ENCODE measurements at places on chromosomes 11 and 22.

GRCh38 chr11:78698612-78699011 lies 123.9 kb upstream of the NARS2 start:
- no peak for DNase-seq

GRCh38 chr22:25113316-25113721 lies 86.3 kb upstream of the CRYBB3 start:
- DNase-seq = no peak

GRCh38 chr11:61106894-61107470 lies 4.7 kb downstream of the CD5 start:
- DNase-seq = no peak

DNA sequence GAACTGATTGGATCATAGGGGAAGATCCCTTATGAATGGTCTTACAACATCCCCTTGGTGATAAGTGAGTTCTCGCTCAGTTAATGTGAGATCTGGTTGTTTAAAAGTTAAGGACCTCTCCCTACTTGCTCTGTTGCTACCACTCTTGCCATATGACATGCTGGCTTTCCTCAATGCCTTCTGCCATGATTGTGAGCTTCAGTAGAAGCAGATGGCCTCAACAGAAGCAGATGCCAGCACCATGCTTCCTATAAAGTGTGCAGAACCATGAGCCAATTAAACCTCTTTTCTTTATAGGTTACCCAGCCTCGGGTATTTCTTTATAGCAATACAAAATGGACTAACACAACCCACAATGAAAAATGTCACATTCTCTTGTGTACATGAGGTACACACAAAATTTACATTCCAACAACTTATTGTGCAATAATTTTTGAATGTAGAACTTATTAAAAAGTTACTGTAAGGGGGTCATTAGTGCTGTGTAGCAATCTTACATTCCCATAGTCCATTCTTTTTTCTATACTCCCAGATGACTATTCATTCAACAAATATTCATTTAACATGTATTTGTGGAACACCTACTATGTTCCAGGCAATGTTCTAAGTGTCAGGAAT lies 10.3 kb downstream of the CYP2R1 start:
- no peak for DNase-seq

GRCh38 chr22:38411016-38411415 lies 44.0 kb downstream of the KCNJ4 start:
- DNase-seq = no peak

DNA sequence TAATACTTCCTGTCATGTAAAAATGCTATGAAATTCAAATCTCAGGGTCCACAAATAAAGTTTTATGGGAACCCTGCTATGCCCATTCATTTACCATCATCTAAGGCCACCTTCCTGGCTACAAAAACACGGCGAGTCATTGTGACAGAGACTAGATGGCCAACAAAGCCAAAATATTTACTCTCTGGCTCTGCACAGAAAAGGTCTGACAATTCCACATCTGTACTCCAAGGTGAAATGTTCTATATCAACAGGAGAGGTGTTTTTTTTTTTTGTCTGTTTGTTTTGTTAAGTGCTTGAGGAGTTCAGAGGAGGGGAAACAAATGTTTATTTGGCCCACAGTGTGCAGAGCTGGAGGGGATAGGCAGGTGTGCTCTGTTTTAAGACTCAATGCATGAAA lies 18.6 kb upstream of the TMA7B start:
- DNase-seq = no peak

GRCh38 chr22:17941471-17942406 lies 82.6 kb downstream of the MICAL3 start:
- DNase-seq = no peak

DNA sequence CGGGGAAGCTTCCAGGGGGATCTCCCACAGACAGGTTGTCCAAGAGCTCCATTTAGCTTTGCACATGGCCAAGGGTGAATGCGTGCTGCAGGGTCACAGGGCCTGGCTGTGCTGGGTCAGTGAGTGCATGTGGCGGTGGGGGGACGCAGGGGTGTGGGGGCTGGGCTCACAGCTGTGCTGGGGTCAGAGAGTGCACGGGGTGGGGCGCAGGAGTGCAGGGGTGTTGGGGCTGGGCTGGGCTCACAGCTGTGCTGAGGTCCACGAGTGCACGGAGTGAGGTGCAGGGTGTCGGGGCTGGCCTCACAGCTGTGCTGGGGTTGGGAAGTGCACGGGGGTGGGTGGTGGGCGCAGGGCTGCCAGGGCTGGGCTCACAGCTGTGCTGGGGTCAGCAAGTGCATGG lies 557.7 kb downstream of the BRD1 start:
- no peak for DNase-seq

DNA sequence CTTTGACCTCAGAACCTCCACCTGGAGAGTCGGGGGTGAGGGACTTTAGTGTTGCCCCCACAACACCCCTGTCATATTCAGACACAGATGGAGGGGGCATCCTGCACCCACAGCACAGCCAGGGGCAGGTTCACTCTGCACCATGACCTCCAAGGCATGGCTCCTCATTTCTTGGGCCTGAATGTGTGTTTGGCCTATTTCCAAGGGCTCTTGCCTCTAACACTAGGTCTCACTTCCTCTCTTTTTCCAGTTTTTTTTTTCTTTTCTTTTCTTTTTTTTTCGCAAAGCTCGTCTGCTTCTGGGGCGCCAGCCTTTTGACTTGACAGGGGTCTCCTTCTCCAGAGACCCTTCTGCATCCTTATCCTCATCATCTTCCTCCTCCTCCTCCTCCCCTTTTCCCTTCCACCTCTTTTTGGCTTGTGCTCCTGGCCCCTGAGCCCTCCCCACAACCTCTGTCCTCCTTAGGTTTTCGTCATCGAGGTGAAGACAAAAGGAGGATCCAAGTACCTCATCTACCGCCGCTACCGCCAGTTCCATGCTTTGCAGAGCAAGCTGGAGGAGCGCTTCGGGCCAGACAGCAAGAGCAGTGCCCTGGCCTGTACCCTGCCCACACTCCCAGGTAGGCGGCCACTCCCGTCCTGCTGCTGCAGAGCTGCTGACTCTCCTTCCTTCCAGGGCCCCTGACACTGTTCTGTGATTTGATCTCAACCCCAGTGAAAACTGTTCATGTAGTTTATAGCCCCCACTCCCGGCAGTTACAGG lies 3.8 kb downstream of the NCF4 start:
- no peak for DNase-seq

GRCh38 chr11:35144136-35144741 lies 5.3 kb downstream of the CD44 start:
- no peak for DNase-seq

DNA sequence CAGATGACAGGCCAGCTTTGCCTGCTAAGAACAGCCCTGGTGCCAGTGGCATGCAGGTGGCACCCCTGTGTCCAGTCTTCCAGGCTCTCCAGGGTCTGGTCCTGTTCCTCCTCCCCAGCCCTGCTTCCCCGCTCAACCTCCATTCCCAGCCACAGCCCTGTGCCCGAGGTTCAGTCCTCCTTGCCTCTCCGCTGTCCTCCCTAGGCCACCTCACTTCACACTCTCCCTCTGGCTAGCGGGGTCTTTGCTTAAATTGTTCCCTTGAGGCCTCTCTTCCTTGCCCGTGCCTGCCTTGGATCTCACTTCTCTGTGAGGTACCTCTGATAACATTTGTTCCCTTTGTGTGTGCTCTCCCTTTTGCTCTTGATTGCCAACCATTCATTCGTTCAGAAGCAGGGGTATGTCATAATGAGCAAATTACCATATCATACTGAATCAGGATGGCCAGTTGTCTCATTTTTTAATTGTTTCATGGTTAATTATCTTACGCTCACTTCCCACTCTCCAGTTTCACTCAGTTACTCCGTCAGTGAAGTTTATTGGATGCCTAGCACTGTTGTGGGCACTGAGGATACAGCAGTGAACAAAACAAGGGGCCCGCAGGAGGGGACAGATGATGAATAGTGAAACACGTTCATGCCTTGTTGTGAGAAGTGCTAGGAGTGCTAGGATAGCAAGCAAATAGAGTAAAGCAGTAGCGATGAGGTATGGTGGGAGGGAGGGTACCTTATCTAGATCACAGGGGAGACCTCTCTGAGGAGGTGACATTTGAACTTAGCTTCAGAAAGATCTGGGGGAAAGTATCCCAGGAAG lies 7.4 kb downstream of the BMAL1 start:
- no peak for DNase-seq

- no peak for DNase-seq
Measured at GRCh38 chr11:1744891-1745700, 5.3 kb downstream of the IFITM10 start.

GRCh38 chr22:27128461-27129085 lies 471.2 kb downstream of the MIAT start:
- DNase-seq = no peak

GRCh38 chr11:108994887-108995286 lies 330.0 kb downstream of the DDX10 start:
- DNase-seq = no peak

- no peak for DNase-seq
Measured at GRCh38 chr11:111734101-111734953, 31.9 kb downstream of the PPP2R1B start.

GRCh38 chr11:131888230-131888855 lies 517.9 kb downstream of the NTM start:
- DNase-seq = no peak

DNA sequence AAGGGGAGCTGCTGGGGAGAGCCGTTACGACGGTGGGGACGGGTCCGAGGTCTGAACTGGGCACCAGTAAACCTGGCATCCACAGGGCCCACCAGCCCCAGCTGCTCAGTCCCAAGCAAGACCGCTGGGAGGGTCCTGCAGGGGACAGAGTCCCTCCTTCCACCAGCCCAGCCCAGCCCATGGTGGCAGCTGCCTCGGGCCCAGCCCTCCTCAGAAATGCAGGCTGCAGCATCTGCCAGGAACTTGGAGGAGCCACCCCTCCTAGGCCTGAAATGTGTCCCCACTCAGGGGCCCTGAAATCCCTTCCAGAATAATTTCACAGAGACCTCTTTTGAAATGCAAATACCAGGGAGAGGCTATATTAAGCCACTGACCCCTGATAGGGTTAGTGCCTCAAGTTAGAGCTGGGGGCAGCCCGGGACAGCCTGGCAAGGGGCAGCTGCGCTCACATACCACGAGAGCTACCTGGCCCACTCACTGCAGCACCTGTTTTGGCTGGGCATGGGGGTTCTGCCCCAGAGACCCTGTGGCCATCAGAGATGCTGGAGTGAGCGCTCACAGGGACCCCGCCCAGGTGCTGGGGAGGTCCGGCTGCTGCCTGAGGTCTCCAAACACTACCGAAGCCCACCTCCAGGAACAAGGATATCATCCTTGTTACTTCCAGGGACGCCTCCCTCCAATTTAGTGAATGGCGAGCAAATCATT lies 53.1 kb downstream of the CELSR1 start:
- DNase-seq = no peak

DNA sequence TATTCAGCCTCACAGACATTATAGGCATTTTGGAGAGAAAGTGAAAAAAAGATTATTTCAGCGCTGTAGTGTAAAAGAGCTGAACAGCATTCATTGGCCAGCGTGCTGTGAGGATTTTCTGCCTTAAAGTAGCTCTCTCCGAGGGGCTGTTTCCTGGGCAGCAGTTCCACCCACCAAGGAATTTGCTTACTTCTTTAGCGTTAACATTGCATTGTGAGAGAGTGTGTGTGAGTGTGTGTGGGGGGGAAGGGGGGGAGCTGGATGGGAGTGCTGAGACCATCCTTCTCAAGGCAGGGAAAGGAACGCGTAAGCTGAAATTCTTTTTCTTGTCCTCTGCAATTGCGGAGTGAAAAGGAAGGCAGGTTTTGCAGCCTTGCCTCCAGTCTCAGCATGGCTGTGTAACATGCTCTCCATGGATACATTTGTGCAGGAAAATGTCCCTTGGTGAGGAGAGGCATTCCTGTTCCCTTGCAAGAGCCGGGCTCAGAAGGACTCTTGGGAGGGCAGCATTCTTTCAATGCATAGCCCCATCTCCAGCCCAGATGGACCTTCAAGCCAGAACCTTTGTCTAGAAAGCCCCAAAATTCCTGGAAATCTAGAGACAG lies 159.9 kb upstream of the NAV2 start:
- DNase-seq = no peak

- DNase-seq = no peak
Measured at GRCh38 chr11:73598719-73599379, 937 bp upstream of the FAM168A start.

DNA sequence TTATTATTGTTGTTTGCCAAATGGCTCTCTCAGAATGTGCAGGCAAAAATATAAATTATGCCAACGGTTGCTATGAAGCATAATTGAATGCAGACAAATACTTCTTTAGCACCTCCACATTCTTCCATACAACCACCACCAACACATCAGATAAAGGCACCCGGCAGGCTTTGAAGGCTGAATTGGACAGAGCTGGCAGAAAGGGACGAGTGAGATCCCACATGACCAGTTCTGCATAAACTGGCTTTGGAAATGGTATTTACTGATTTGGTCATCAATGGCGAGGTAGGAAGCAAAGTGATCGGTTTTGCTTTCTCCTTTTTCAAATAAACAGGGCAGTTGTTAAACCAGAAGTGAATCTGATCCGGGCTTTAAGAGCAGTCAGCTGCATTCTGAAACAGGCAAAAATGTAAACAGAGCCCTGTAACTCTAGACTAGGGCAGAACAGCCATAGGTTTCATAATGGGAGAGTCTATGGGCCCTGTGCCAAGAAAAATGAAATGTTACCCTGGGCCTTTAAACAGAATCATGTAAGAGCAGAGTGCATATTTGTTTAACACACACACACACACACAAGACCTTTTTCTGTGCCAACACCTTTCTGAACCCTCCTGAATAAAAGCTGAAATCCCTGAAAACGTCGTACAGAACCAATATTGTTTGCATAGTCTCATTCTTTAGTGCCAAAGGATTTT lies 97.7 kb downstream of the MPPED2 start:
- no peak for DNase-seq

DNA sequence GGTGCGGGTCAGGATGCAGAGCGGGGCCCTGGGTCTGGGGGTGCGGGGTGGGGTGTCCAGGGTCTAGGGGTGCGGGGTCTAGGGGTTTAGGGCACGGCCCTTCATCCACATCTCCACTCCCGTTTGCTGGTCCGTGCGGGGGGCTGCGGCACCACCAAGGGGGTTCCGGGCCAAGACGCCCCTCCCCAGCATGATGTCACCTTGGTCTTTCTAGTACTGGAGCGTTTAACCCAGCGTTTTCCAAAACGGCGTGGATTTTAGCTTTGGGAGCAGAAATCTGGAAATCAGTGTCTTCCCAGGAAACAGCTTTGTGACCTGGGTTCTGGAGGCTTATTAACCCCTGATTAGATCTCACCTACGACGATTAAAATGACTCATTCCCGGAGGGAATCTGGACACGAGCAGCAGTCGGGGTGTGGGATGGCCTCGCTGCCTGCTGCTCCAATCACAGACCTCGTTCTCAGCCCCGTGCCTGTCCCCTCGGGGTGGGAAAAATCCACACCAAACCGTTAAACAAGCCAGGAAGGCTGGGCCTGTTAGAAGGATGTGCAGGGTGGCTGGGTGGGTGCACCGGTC lies 759 bp downstream of the AP2A2 start:
- no peak for DNase-seq

GRCh38 chr22:29985912-29986311 lies 94.4 kb upstream of the HORMAD2 start:
- DNase-seq = no peak
